ENCODE measurements at places on chromosomes 7 and 10.

GRCh38 chr7:78443811-78444210, 645.2 kb downstream of the PHTF2 start:
- no peak for DNase-seq

GRCh38 chr7:69172357-69173077, 425.8 kb upstream of the AUTS2 start:
- DNase-seq: no peak

DNA sequence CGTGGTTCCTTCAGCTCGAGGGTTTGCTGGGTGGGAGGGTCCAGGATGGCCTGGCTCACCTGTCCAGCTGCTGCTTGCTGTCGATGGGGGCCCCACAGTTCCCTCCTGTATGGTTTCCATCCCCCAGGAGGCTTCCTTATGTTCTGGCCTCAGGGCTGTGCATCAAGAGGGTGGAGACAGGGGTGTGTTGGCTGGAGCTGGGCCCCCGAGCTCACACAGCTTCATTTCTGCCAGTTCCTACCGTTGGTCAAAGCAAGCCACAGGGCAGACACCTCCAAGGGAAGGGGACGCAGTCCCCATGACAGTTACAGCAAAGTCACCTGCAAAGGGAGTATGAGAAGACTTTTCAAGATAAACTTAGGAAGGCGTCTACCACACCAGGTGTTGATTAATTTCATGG, 156.9 kb downstream of the EBF3 start:
- no peak for DNase-seq

- no peak for DNase-seq
Observed at GRCh38 chr7:94779861-94780260, 123.9 kb upstream of the SGCE start.

DNA sequence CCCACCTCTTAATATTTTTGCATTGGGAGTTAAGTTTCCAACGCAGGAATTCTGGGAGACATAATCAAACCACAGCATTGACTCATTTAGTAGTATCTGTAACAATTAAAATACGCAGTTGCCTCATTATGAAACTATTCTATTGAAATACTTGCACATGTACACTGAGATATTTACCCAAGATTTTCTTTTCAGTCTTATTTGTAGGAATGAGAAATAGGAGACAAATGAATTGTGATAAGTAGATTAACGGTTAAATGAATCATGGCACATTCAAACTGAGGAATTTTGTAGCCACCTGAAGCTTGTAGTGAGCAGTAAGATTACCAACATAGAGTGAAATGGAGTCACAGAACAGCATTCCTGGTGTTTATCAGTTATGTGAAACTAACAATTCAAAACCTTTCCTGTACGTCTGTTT, 18.1 kb downstream of the RP9 start:
- DNase-seq: no peak

GRCh38 chr10:45509491-45509890, 135.5 kb downstream of the ALOX5 start:
- no peak for DNase-seq

- no peak for DNase-seq
Observed at GRCh38 chr7:39734633-39735004, 111.2 kb downstream of the RALA start.

Data from femur (tissue), 1 donor.